ENCODE measurements at places on chromosomes 16 and 17. TPM values are rescaled to one million over a fixed set of nuclear protein-coding genes. Genes with fewer than 3 reads are reported as not detected.

ABCA9 gene
- 3.3 TPM for total RNA-seq

PDILT gene
- not detected for total RNA-seq

KIF2B gene
- total RNA-seq = not detected

CCL7 gene
- 0.53 TPM for total RNA-seq

MARVELD3 gene
- total RNA-seq = 0.13 TPM

GNAO1 gene
- total RNA-seq = not detected

NPIPB6 gene
- total RNA-seq = 3.3 TPM
